ENCODE measurements at places on chromosomes 11 and 22.

DNA sequence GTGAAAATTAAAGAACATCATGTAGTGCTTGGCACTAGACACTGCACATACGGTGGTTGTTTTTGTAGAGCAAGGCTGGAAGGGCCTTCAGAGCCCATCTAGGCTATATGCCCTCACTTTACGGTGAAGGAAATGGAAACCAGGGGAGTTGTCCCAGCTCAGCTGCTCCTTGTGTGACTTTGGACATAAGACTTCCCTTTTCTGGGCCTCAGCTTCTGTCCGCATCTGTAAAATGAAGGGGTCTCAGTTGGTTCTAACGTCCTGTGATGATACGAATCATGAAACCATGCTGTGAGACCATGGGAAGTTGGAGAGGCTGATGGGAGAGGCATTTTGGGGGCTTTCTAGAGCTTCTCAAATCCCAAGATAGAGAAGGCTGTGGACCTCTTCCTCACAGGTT, 4.7 kb downstream of the KCNE3 start:
- DNase-seq = no peak

- DNase-seq = no peak
Measured at GRCh38 chr22:50174382-50175190, 4.1 kb downstream of the PANX2 start.

- DNase-seq = no peak
Measured at GRCh38 chr22:41482319-41482935, 13.5 kb downstream of the ACO2 start.

- DNase-seq = peak; percentile 10
Measured at GRCh38 chr11:65410936-65411680, 11.5 kb upstream of the NEAT1 start.

DNA sequence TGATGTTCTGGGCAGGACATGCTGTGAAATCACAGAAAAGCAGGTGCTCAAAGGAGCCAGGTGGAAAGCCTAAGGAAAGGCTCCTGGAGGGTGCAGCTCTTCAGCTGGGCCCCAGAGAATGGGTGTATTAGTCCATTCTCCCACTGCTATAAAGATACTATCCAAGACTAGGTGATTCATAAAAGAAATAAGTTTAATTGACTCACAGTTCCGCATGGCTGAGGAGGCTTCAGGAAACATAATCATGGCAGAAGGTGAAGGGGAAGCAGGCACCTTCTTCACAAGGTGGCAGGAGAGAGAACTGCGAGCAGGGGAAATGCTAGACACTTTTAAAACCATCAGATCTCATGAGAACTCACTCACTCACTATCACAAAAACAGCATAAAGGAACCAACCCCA, 43.1 kb upstream of the DEUP1 start:
- no peak for DNase-seq

DNA sequence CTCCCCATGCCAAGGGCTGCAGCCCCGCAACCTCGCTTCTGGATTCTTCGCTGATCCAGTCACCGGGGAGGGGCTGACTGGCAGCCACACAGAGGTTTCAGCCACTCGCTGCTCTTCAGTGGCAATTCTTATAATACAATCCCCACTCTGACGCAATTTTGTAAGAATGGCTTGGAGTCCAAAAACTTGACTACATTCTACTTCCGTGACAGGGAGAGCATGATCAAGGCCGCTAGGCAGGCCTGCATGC, 14.9 kb downstream of the PPM1F start:
- no peak for DNase-seq

DNA sequence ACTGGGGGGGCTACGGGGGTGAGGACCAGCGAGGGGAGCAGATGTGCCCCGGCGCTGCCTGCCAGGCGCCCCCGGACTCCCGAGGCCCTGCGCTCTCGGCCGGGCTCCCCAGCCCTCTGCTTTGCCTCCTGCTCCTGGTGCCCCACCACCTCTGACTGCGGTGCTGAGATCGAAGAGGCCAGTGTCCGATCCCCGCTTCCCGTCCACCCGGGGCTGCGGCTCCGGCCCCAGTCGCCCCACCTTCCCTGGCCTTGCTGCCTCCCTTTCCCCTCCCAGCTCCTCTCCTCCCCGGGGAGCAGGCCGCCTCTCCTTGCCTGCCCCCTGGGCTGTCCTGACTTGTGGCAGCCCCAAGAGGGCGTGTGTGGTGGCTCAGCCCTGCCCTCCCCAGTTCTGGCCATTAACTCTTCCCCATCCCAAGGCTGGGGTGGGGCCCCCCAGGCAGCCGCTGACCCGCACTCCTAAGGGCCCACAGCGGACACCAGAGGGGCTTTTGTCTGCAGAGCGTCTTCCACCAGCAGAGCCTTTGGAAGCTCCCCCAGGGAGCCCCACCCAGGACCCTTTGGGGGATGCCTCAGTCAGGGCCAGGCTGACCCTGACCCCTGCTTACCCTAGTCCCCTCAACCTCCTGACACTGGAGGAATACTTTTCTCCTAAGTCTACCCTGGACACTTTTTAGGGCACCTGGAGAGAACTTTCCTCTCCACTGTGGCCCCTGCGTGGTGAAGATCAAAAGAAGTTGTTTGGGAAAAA, 16.6 kb downstream of the RTN4RL2 start:
- peak; percentile 55 for DNase-seq

GRCh38 chr11:113604186-113604585, 101.9 kb downstream of the TMPRSS5 start:
- DNase-seq = no peak

DNA sequence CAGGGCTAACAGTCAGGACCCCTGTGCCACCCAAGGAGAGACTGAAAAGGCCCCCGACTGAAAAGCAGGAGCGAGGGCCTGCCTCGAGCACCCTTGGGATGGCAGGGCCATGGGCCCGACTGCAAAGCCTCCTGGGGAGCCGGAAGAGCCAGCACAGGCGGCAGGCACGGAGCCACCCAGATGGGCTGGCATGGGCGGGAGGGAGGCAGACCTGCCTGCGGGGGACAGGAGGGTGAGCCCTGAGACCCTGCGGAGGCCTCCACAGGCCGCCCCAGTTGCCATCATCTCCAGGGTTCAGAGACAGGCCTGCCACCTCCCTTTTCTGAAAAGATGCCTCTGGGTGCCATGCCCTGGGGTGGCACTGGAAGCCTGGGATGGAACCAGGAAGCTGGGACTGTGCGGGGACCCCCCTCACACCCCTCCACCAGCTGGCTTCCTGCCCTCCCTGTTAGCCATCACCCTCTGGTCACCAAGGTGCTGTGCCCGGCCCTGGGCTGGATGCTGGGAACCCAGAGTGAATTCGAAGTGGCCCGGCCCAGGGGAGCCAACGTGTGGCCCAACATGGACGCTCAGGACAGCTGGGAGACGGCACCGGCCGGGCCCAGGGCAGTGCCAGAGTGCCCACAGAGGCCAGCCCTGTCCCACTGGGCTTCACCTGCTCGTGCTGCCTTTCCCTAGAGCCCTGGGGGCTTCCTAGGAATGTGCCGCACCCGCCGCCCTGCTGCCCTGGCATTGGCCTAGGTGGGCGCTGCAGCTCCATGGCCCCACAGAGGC, 13.8 kb downstream of the TSPAN32 start:
- no peak for DNase-seq

GRCh38 chr11:133814588-133815100, 30.7 kb downstream of the SPATA19 start:
- no peak for DNase-seq

GRCh38 chr11:62573006-62573591, 592 bp downstream of the EEF1G start:
- no peak for DNase-seq

DNA sequence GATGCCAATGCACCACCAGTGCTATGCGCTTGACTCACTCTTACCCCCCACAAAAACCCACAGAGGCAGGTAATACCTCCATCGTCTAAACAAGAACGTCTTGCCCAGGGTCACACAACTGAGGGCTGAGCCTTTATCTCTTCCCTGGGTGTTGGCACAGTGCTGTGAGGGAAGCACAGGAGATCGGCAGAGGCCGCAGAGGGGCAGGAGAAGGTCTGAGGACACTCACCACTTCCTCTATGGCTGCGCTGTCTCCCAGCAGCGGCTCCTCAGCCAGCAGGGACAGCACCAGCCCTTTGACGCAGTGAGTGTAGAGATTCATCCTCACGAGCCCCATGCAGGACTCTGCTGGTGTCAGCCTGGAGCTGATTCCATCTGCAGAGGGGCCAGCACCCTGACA, 19.9 kb downstream of the HPS4 start:
- DNase-seq = no peak

DNA sequence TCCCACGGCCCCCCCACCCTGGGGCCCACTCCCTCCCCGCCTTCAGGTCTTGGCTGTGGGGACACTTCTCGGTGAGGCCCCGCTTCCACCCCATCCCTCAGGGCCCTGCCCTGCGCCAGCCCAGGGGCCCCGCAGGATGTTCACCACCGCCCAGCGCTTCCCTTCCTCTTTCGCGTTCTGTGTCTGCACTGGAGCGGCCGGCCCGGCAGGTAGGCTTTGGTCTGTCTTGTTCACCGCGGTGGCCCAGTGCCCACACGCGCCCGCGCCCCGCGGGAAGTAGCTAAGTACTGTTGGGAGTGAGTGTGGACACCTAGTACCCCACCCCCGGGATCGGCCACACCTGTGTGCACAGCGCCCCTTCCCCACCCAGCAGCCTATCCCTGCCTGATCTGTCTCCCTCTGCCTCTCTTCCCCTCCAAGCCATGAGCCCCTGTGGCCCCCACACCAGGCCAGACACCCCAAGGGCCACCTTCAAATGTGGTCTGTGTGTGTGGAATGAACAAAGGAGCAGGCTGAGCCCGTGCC, 85.4 kb downstream of the WNT7B start:
- DNase-seq = no peak

GRCh38 chr11:4068962-4069361, 25.6 kb upstream of the RRM1 start:
- no peak for DNase-seq

- no peak for DNase-seq
Measured at GRCh38 chr22:20291249-20291586, 23.1 kb upstream of the RTN4R start.

GRCh38 chr11:76206327-76207081, at the start of gene WNT11:
Gene WNT11, minus strand, starts transcription at chr11:76206502. Its CDS starts 95 bp downstream, at chr11:76206407.
- DNase-seq = peak; percentile 70

- no peak for DNase-seq
Measured at GRCh38 chr11:125772834-125773505, 5.7 kb downstream of the PATE2 start.

- no peak for DNase-seq
Measured at GRCh38 chr11:15878756-15879155, 477.6 kb downstream of the SOX6 start.

GRCh38 chr22:31680861-31681341, 18.9 kb upstream of the PISD start:
- no peak for DNase-seq

DNA sequence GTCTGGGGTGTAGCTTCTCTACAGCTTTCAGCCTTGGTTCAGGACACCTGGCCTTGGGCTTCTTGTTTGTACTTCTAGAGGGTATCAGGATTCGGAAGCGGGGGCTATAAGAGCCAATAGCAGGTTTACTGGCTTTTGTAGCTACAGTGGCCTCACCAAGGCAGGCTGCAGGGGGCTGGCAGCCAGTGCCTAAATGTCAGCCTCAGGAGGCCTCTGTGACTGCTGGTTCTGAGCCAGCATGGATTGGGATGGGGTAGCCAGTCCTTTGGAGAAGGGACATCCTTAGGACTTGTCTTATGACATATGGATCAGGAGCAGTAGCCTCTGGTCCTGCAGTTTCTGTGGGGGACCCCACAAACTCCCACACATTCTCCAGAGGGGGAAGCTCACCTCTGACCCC, 29.9 kb downstream of the EIF3F start:
- DNase-seq = no peak

DNA sequence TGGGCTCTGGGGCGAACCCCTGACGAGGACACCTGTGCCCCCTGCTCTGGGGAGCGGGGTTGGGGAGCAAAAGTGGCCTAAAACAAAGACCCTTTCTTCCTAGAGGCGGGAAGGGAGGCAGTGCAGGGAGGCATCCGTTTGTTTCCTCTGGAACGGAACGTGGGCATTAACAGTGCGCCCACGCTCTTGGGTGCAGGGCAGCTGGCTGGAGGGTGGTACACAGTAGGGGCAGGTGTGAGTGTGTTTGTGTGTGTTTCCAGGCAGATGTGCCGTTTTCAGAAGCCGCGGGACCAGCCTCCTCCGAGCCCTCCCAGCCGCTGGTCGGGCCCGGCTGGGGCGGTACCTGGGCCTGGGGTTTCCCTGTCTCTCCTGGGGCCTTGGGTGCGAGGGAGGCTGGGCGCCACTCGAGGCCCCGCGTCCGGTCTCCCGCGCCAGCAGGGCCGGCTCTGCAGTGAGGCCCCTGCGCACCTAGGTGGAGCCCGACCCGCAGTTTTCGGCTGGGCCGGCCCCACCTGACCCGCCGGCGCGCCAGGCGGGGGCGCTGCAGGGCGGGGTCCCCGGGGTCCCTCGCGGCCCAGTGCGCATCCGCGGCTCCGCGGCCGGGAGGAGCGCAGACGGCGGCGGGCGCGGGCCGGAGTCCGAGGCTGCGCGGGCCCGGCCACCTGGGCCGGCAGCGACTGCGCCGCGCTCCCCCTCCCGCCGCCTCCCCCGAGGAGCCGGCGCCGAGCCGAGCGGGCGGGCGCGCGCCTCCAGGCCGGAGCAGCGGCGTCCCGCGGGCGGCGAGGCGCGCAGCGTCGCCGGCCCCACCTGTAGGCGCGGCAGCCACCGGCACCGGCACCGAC, 1252.7 kb downstream of the BRD1 start:
- peak; percentile 79 for DNase-seq

DNA sequence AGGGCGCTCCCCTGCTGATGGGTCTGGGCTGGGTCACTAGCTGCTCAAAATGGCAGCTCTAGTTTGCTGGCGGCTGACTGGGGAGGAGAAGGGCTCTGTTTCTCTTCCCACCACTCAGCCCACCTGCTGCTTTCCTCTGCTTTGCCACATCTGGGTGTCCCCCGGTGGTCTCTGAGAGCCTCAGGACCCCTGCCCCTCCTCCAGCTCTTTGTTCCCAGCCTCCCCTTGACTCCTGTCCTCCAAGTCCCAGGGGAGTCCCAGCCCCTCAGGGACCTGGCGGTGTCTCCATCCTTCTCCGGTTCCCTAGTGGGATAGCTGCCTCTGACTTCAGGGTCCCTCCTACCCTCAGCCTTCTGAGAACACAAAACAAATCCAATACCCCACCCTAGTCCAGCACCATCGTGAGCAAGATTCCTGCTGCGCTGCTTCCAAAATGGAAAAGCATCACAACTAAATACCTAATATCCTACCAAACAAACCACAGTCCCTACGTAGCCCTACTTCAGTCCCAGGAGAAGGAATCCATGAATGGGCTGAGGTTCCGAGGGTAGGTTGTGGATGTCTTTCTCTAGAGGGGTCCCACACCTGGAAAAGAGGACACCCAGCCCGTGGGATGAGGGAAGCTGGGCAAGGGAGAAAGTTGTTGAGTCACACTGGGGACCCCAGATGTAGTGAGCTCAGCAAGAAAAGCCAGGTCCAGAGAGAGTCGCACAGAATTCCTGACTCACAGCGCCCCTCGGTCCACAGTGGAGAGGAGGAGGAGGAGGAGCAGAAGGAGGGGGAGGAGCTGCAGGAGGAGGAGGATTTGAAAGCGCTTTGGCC, 45.0 kb upstream of the NNMT start:
- DNase-seq = no peak

GRCh38 chr22:47609653-47610052, 847.2 kb downstream of the TBC1D22A start:
- no peak for DNase-seq

DNA sequence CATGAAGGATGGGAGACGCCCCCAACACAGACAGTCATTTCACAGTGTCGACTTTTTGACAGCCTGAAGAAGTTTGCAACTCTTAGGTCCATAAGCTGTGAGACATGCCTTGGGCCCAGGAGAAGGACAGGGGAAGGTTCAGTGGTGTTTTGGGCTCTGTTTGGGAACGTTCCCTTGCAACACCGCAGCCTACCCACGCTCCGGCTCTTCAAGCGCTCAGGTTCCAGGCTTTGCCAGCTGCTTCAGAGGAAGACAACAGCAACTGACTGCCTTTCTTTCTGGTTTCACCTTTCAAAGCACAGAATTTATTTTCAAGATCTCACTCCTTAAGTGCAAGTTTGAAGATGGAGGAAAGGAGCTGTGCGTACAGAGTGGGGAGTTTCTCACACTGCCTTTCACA, 575.8 kb upstream of the B3GAT1 start:
- no peak for DNase-seq
